CD4-positive, alpha-beta T cell treated with Interleukin-6 for 4 hours (primary cell): ENCODE measurements at places on chromosomes 5 and 9.

DNA sequence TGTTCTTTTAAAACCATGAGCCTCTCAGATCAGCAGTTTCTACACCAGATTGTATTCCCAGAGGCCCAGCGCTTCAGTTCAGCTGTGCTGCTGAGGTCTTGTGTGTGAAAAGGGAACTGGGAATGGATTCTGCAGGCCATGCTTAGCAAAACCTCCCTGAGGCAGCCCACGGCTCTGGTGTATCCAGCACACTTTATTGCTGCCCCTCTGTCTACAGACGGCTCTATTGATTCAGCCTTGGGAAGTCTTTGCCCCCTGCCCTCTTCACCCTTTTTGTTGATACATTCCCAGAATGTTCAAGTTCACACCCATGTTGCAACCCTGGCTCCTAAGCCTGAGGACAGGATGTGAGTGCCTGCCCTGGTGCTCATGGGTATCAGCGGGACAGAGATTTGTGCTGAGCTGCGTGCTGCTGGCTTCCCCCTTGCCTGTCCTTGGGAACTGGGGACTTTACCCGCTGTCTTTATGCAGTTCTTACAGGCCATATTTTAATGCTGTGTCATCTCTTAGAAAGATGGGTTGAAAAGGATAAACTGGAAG lies 37.3 kb downstream of the ARHGAP26 start:
- DNase-seq = no peak

- no peak for DNase-seq
Measured at GRCh38 chr5:9785751-9786150, 155.6 kb upstream of the TAS2R1 start.

DNA sequence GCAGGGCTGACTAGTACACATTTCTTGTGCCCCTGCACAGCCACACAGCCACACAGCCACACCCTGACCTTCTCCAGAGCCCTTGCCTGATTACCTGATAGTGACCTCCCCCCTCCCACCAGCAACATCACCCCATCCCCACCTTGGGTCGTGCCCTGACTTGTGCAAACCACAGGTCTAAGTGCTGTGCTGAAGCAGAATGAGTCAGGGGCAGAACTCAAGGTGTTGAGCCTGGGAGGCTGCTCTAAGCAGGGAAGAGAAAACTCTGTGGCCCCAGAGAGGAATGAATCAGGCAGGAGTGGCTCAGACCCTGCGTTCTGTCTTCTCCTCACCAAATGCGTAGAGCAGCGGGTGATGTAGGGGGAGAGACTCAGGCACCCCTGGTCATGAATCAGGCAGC lies 24.3 kb upstream of the FAT2 start:
- peak; percentile 34 for DNase-seq

GRCh38 chr5:164518067-164518740 lies 1012.8 kb downstream of the MAT2B start:
- DNase-seq = no peak

GRCh38 chr9:105329719-105330062 lies 85.2 kb downstream of the SLC44A1 start:
- no peak for DNase-seq

DNA sequence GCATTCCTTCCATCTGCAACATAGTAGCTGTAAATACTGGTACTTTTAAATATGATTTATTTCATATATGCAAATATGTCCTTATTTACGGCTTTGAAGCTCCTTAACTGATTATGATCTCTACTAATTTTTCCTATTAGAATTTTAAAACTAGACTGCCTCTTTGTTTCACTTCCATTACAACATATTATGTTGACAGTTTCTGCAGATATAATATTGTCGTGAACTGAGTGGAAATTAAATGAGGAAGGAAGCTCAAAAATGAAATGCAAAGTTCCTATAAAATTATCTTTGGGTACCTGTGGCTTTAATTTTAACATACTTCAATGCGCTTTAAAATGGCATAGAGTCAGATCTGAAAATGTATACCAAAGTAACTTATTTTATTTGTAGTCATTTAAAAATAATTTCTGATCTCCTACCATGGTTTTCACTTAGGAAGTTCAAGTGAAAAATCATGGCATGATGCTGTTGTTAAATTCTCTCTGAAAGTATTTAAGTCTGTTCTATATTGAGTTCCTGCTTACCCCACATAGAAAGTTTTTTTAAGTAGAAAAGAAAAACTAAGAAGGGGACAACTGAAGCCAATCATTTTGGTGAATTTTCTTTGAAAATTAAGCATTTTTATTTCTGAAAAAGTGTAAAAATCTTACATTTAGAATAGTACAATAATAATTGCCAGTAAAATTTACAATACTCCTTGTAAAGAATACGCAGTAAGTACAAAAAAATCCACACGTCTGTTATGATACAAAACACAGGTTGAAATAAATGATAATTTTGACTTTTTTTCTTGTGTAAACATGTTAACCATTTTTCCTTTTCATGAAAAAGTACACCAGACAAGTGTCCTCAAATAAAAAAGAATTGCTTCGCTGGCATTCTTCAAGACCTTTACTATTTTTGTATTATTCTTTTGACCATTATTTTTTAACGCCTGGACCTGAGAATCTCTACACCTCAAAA lies 2.6 kb downstream of the FOXD1 start:
- no peak for DNase-seq

GRCh38 chr5:77463905-77464304 lies 28.2 kb downstream of the WDR41 start:
- DNase-seq = no peak

- DNase-seq = no peak
Measured at GRCh38 chr5:140553657-140554056, 3.6 kb downstream of the SRA1 start.

DNA sequence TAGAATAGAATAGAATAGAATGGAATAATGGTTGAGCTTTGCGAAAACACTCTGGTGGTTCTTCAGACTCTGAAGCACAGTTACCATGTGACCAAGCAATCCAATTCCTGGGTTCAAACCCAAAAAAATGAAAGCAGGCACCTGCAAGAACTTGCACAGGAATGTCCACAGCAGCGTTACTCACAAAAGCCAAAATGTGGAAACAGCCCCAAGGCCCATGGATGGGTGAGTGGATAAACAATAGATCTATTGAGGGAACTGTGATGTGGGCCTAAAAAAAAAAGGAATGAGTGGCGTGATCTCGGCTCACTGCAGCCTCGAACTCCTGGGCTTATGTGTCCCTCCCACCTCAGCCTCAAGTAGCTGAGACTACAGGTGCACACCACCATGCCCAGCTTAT lies 21.4 kb upstream of the TMEM250 start:
- no peak for DNase-seq

DNA sequence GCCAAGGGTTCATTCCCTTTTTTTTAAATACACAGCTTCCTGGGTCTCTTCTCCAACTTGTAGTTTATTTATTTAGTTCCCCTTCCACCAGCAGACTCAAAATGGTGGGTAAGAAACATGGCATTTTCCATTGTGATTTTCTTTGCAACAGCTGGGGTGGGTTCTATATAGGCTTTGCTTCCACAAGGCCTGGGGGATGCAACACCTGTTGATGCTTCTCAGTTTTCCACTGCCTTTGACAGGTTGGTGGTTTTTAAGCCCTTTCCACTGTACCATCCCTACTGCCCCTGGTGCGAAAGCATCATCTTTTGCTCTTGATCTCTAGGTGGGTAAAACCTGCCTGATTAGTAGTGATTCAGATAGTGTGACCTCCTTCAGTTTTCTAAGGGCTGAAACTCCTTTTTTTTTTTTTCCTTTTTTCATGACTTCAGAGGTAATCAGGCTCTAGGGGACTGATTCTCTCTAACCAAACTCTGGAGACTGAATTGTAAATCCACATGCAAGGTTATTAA lies 8.5 kb downstream of the KDM3B start:
- no peak for DNase-seq

DNA sequence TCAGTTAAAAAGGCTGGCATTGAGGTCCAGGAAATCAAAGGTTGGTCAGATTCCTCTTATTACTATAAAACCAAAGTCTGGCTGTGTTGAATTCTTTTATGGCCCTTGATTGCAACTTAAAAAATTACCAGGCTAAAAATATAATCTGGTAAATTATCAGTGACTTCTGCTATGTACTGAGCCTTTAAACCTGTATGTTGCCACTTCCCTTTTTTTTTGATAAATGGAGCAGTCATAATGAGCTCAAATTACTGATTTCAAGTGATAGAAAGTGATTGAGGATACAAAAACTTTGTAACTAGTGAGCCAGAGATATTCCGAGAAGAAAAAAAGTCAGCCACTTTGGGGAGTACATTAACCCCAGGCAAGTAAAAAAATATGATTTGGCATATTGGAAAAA lies 100.1 kb downstream of the GIN1 start:
- no peak for DNase-seq

- no peak for DNase-seq
Measured at GRCh38 chr5:59874675-59875074, 18.9 kb downstream of the PDE4D start.

DNA sequence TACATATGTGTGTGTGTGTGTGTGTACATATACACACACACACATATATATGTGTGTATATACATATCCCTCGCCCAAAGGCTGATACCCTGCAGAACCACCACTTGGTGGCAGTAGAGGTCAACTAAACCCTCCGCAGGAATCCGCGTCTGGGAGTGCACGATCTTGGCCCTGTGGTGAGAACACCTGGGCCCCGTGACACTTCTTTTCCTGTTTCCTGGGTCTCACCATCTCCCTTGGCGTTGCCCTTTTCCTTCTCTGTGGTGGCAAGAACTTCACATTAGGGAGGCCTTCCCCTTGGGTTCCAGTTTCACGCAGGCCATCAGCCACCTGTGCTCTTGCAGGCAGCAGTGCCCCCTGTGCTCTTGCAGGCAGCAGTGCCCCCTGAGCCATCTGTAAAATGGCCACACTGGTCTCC lies 8.2 kb downstream of the IL9 start:
- DNase-seq = peak; percentile 62

DNA sequence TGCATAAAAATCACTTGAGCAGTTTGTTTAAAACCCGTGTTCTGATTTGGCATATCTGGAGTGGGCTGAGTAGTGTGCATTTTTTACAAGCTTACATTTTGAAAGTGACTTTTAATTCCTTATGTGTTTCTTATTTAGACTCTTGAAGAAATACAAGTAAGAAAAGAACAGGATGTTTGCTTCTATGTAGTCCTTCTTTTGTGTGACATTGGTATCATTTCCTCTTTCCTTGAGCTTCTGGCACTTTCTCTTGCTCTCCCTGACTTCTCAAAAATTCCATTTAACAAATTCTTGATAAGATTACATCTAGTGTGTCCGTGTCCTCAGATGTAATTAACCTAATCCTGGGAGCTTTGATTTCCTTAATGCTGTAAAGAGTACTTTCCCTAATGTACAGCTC lies 12.5 kb downstream of the GARNL3 start:
- DNase-seq = no peak
